Right renal pelvis (tissue), 4 donors: ENCODE measurements at places on chromosomes 13 and 19. TPM values are rescaled to one million over a fixed set of nuclear protein-coding genes. Genes with fewer than 3 reads are reported as not detected.

DNA sequence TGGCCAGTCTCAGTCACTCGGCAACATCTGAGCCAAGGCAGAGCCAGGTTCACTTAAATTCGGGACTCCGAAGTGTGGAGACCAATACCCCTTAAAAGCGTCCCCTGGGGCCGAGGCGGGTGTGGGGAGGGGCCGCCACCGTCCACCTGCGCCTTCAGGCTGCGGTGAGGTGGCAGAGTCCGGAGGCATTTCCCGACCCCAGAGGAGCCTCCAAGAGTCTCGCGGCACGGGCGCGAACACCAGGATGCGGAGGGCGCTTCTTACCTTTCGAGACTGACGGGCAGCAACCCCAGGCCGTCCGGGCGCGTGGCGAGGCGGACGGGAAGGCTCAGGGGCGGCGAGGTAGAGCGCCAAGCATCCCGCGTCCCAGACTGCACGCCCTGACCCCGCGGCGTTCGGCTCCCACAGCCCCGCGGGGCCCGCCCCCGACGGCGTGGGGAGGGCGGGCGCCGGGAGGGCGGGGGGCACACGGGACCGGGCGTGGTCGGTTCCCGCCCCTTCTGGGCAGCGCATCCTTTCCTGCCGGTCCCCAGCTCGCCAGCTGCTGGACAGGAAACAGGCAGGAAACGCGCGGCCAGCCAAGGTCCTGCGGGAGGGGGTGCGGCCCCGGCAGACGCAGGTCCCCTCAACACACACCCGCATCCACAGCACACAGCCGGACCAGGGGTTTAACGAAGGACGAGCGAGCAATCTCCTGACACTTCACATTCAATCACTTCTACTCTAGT, at the start of gene THSD1:
THSD1 (minus strand) TSS at position 406 of the 728 bp plus-strand sequence. CDS start 3,572 bp downstream, outside the sequence.
- DNase-seq: no peak

DNA sequence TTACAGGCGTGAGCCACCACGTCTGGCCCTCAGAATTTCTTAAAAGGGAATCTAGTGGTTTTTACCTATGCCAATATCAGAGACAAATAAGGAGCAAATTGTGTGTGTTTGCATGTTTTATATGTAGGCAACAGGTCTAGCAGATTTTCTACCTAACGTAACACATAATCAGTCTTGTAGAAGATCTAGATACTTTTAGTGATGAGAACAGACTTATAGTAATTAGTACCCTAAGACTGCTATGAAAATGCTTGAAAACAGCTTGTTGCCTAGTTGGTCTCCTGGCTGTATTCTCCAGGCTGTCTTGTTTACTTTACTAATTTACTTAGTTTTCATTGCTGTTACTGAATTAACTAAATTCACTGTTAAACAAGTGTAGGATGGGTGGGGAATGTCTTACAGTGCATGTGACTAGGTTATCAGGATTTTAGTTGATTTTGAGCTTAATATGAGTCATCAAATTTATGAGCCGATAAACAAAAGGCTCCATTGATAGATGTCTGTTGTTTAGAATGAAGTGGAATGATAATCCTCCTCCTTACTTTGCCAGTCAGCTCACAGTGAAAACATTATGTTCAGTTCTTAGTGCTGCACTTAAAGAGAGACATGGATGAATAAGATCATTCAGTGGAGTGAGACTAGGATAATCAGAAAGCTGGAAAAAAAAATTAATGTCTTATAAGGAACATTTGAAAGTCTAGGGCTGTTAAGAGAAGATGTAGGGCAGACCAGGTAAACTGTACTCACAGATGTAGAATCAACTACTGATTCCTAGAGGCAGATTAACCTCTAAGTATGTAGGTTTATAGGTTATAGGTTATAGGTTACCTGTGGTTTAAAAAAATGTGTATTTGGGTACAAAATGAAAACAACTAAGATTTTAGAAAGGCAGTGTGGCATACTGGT, 22.4 kb downstream of the GTF2F2 start:
- no peak for DNase-seq

DNA sequence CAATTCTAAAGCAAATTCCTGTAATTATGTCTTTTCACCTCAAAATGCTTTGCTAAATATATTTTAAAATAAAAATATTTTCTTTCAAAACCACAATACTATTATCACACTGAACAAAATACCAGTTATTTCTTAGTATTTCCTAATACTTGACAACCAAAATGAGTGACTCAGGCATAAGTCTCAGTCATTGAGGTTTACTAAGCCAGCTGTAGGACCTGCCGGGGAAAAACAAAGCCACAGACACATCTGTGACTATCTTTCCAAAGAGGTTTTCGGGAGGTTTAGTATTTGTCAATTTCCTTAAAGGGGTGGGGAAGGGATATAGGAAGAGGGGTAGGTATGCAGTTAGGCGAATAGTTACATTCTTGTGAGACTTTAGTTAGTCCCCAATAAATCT, 3.2 kb upstream of the ZNF235 start:
- DNase-seq: no peak

DNA sequence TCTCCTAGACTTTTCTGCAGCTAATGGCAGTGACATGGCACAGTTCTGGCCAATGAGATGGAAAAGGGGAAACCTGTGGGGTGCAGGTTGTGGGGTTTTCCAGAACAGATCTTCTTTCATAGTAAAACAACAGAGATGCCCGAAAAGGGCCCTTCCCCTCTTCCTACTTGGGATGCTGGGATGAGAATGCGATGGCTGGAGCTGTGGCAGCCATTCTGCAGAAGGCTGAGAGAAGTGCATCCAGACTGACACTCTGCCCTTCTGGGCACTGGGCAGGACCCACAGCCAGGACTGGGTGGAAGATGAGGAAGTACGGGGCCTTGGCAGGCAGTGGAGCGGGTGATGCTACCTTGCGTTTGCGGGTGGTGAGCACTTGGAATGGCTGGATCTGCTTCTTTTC, 16.9 kb upstream of the PLA2G4C start:
- DNase-seq: no peak

The RSPH6A gene
- 0.05 TPM for polyA plus RNA-seq

The S1PR4 gene
- 0.33 TPM for polyA plus RNA-seq

The TGFBR3L gene
- 1.1 TPM for polyA plus RNA-seq

The KIR2DL3 gene
- polyA plus RNA-seq: not detected
